CD4-positive, alpha-beta T cell treated with Interleukin-15 for 4 hours (primary cell): ENCODE measurements at places on chromosomes 11 and 22.

DNA sequence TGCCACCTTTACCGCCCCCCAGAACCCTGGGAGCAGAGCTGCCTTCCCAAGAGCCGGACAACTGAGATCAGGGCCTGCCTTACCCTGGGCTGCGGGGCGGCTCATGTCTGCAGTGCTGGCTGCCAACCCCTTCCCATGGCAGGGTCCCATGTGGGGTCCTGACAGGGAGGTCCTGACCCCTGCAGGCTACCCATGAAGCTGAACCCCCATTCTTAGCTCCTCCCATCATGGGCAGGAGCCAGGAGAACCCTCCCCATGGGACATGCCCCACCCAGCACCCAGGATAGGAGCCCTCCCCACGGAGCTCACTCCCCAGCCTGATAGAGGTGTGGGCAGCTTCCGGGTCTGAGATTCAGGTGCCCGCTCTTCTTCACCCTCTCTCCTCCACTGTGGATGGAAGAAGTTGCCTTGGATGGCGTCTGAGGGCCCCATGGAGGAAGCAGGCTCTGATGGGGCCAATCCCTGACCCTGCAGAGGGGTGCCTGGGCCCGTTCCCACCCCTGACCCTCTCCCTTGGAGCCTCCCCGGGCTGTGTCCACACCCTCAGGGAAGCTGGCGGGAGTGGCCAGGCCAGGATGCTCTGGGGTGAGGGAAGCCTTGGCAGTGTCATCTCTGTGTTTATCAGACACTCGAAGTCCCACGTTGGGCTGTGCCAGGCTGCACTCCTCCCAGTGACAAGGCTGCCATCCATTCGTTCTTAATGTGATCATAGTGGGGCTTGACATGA is 1508.2 kb downstream of the BRD1 start:
- no peak for DNase-seq

- DNase-seq: no peak
Measured at GRCh38 chr11:18669711-18670110, 28.9 kb upstream of the TMEM86A start.

GRCh38 chr22:47337161-47337621 is 574.7 kb downstream of the TBC1D22A start:
- DNase-seq: no peak

- DNase-seq: no peak
Measured at GRCh38 chr11:132245403-132246385, 875.3 kb downstream of the NTM start.

DNA sequence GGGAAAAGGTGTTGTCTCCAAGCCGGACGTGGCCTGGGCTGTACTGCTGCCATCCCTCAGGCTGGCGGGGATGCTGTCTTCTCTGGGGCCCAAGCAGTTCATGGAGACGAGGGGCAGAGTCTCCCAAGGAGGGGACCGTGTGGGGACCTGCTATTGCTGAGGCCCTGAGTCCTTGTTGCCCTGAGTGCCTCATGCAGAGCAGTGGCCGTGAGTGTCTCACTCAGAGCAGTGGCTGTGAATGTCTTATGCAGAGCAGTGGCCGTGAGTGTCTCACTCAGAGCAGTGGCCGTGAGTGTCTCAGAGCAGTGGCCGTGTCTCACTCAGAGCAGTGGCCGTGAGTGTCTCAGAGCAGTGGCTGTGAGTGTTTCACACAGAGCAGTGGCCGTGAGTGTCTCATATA is 54.7 kb downstream of the GRAMD4 start:
- DNase-seq: no peak

GRCh38 chr22:50053861-50054260 is 4.2 kb downstream of the TTLL8 start:
- no peak for DNase-seq

- no peak for DNase-seq
Measured at GRCh38 chr11:78987748-78988147, 413.1 kb upstream of the NARS2 start.

DNA sequence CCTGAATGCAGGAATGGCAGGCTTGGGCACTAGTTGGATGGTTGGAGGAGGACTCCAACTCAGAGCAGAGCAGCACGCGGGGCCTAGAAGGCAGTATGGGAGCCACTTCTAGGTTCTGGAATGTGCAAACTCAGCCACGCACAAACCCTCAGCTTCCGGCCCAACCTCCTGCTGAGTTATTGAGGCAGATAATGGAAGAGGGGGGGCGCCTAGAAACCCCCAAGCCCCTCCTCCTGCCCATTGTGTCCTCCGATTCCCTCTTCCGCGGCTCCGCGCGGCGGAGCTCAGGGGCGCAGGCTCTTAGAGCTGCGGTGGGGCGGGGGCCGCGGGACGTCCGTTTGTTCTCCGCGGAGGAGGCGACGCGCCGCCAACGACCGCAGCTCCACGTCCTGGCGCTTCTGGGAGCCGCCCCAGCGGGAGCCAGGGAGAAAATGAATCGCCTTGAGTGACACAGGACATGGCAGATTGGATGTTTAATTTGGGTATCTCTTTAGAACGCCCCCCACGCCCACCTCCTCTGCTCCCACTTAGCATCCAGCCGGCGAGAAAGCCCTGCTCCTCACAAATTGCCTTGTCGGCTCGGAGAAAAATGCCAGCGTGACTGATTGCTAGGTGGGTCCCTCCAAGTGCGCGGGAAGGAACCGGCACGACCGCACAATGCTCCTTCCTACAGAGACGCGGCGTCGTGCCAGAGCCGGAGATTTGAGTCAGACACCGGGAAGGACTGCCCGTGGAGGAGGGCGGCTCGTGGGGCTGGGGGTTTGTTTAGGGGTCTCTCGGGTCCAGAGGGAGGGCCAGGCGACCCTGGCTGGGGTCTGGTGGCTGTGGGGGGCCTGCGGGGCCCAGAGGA is 144.6 kb downstream of the NECTIN1 start:
- DNase-seq: no peak

GRCh38 chr11:98289617-98290263 is 731.0 kb upstream of the CNTN5 start:
- DNase-seq: no peak

DNA sequence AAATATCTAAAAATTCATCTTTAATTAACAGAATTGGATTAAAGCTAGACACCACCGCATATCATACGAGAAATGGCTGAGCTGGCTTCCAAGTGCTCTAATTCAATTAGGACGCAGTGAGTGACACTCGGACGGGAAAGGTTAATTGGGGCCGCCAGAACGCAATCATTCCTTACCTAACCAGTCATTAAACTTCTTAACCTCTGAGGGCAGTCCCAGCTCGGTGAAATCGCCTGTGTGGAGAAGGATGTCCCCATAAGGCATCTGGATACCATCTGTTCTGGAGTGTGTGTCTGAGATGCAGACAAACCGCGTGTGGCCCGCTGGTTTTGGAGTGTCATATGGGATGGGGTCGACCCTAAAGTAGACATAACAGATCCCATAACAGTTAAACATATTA is 50.3 kb downstream of the MPPED2 start:
- no peak for DNase-seq

DNA sequence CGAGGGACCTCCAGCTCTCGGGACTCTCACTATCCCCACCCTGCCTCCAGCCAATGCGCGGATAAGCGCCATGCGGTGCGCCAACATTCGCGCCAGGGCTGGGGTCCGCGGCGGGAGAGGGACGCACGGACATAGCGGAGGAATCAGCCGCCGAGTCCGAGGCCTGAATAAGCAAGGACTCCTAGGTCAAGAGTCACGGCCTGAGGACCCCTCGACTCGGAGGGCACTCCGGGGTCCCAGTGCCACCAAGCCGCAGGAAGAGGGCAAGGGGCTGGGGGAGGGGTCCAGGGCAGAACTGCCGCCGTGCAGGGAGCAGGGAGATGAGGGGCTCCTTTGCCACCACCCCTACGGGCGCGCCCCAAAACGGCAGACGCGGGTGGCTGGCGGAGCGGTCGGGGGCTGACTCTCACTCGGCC is 552 bp downstream of the DSCAML1 start:
- DNase-seq: no peak

GRCh38 chr22:46707305-46707704 is 30.7 kb downstream of the CERK start:
- no peak for DNase-seq

GRCh38 chr22:17570851-17571631 is 7.7 kb downstream of the SLC25A18 start:
- no peak for DNase-seq

GRCh38 chr11:64659417-64660144 is 63.4 kb downstream of the NRXN2 start:
- no peak for DNase-seq
